ENCODE measurements at places on chromosomes 5 and 9. TPM values are rescaled to one million over a fixed set of nuclear protein-coding genes. Genes with fewer than 3 reads are reported as not detected.

DNA sequence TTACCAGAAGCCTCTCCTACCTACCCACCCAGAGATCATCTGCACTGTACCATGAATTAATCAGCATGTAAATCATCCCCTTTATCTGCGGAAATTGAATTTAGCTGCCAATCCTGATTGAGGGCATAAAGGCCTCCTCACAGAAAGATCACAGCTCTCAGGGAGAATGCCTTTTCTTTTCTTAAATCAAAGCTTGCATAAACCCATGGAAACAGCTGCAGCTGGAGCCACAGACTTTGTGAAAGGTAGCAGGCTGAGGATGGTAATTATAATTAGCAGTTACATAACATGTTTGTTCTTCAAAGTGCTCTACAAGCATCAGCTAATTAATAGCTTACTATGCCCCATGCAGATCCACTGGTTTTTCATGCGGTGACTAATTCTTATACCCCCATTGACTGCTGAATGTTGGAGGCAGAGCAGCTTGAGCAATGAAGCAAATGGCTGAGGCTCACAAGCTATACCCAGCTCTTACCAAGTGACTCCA, 54.6 kb downstream of the SUSD1 start:
- no peak for DNase-seq

DNA sequence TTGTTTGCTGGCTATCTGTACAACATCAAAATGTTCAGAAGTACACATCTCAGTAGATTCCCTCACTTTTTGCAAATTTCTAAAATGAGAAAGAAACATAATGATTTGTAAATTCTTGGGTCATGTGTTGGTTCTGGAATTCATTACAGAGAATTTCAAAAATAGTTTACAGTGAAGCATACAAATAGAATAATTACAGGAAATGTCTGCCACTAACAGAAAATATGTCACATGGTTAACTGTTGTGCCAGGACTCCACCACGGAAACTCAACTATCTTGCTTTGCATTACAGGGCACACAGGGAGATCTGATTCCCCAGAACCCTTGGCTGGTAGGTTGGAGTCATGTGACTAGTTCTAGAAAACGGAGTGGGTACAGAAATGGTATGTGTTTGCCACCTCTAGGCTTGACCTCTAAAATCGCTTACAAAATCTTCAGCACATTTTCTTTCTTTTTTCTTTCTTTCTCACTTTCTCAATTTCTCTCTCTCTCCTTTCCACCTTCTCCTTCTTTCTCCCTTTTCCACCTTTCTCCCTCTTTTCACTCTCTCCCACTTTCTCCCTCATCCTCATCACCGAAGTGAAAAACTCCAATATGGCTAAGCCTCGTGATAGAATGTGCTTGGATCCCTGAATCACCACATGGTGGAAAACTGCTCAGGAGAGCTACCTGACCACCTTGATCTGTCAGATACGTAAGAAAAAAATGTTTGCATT, 32.4 kb downstream of the RASEF start:
- DNase-seq = no peak

DNA sequence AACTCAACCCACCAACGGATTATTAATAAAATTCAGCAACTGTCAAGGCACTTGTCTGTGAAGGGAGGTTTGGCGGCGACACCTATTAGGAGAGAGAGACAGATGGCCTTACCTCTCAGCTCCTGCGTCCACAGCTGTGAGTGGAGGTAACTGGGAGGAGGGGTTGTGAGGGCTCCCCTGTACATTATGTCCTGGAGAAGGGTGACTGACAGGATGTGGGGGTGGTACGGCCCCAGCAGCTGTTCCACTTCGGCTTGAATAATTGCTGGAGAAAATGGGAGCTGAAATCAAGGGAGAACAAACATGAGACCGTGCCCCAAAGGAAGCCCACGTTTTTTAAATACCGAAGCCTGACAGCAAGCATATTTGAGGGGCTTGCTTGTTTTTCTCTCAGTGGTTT, 353.5 kb upstream of the RFX3 start:
- DNase-seq = no peak

- DNase-seq = peak; percentile 38
Measured at GRCh38 chr9:130846487-130847305, 11.6 kb downstream of the ABL1 start.

DNA sequence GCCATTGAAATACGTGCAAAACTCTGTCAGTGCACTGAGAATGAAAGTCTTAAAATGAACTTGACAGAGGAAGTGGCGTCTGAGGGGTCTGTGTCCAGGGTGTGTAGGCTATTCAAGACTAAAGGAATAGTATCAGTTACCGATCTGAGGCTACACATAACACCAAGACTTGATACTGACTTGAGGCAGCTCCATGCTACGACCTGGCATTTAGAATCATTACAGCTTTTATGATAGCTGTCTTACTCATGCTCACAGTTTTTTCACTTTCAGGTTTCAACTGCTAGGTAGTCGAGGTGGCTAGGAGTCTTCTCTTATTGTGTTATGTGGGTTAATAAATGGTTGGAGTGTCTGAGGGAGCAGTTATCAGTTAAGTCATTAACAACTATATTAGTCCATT, 92.8 kb upstream of the SLCO6A1 start:
- no peak for DNase-seq

Gene PCDHB15
- total RNA-seq = 1.4 TPM

GRCh38 chr5:30908356-30908755, 285.1 kb upstream of the CDH6 start:
- no peak for DNase-seq

Measured in lung microvascular endothelial cell (primary cell).